ENCODE measurements at places on chromosomes 2 and 18.
A peak's percentile ranks its signal among the peaks of the same experiment; 100 is the strongest.

DNA sequence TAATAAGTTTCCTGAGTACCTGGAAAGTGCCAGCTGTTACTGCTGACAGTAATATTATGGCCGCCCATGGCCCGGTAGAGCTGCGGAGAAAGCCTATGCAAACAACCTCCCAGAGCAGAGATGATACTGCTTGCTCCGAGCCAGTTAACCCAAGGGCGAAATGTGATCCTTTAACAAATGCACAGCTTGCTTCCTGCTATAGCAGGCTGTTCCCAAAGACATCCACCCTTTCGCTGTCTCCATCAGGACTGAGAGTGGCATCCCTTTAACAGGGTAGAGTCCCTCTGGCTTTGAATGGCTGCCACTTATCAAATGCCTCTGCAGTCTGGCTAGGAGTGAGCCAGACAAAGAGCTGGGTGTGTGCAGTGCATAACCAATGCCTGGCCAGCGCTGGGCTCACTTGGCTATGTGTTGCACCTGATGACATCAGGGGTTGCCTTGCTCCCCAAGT lies 69.7 kb upstream of the DAPL1 start:
- no peak for DNase-seq

DNA sequence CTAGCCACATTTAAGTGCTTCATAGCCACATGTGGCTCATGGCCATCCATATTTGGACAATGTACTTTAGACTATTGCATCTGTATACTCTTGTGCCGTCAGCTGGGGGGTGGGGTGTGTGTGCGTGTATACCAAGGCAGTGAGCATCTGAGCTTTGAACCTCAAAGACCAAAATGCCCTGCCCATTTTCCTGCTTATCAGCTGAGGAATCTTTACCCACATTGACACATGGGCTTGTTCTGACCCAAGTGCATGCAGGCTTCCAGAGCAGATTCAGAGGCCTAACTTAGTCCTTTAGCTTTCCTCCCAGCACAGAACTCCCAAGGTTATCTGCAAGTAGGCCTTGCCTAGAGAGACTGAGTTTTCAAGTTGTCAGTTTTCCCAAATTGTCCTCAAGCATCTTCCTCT lies 11.1 kb upstream of the MOCOS start:
- DNase-seq = no peak

- DNase-seq = no peak
Observed at GRCh38 chr2:47239119-47239969, 84.2 kb upstream of the STPG4 start.

DNA sequence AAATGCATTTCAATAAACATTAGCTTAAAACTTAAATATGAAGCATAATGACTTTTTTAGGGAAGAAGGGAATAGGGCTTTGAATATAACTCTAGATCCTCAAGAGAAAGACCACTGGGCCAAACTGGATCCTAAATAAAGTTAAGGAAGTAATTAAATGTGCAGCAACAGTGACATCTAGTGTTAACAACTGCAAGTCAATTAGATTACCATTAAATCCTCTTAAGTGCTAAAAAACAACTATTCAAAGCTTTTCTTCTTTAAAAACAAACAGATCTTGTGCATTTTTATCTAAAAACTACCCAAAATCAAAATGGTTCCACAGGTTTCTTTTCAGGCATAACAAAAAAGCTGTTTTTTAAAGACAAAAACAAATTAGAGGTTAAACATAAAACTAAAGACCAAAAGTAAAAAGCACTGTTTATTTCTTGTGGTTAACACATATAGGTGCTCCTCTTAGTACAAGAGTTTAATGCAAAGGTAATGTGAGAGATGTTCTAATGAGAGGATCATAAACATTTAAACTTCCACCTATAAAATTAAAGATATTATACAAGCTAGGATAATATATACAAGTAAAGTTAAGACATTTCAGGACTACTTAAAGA lies 111.4 kb downstream of the THADA start:
- DNase-seq = no peak

DNA sequence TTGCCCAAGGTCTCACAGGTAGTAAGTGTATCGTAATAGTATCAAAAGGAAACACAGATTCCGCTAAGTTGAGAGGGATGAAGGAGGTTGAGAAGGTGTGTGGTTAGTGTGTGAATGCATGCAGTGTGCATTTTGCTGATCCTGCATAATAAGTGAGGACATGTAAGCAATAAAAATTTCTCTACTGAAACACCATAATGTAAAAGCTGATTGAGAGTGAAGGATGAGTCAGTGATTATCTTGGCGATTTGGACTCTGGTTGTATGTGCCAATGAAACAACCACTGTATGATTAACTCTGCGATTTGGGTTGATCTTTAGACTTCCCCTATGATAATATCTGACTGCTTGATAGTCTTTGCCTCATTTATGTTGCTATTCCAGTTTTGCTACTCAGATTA lies 16.7 kb upstream of the ADGRF3 start:
- no peak for DNase-seq

GRCh38 chr2:190179754-190180312 lies 117.3 kb upstream of the MSTN start:
- DNase-seq = no peak

- no peak for DNase-seq
Observed at GRCh38 chr18:8063733-8064132, 496.6 kb downstream of the PTPRM start.

DNA sequence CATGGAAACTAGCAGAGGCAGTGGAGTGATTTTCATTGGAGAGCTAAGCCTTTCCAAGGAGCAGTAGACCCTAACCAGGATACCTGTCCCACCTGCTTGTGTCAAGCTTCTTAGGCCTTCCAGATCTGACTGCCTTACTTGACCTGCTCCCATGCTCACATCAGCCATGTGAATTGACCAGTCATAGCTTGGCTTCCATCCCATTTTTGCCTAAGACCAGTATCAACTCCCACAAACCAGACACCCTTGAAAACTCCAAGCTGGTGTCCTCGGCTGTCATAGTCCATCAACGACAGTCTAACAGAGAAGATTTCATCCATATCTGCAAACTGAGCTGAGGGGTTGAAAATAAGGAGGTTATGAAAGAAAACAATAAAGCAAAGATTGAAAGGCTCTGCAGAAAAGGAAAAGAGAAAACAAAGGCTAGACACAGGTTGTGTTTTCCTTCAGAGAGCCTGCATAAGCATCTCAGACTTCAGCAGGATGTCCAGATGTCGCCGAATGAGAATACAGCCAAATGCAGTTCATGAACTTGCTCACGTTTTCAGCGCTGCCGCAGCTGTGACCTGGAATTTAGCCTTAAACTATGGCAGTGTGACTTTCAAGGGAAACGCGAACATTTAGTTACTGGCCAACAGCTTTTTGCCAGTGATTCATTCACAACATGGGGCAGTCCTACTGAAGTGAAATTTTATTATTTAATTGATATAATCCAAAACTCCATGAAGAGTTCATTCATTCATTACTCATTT lies 868.1 kb upstream of the ID2 start:
- no peak for DNase-seq

- no peak for DNase-seq
Observed at GRCh38 chr2:47516360-47517104, 113.6 kb downstream of the MSH2 start.

DNA sequence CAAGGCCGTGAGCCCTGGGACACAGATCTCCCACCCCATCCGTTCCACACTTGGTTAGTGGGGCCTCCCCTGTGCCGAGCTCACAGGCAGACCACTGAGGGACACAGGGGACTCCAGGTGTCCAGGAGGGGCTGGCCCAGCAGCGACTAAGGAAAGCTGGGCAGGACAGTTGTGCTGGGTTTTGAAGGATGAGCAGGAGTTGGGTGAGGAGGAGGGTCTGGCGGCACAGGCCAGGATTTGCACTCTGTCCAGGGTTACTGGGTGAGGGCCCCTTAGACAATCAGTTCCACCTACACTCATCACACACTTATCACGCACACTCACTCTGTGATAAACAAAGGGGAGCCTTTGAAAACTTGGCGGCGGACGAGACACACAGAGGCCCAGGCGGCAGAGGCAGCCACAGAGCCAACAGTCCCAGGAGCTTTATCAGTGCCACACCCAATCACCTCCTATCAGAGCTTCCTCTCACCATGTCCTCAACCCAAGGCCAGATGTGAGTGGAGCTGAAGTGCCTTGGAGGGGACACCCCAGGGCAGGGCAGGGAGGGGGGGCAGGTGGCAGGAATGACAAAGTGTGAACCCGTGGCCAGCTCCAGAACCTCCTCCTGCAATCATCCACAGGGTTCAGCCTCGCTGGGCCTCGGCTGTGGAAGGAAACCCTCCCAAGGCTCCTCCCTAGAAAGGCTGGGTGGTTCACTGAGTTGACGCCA lies 26.6 kb downstream of the BIN1 start:
- DNase-seq = peak; percentile 24

GRCh38 chr2:197873293-197873701 lies 68.9 kb downstream of the PLCL1 start:
- no peak for DNase-seq

- no peak for DNase-seq
Observed at GRCh38 chr18:72316497-72316896, 227.6 kb downstream of the CBLN2 start.

GRCh38 chr2:175037941-175038340 lies 32.8 kb upstream of the CHN1 start:
- DNase-seq = no peak

- no peak for DNase-seq
Observed at GRCh38 chr2:204544961-204545860, at the start of gene PARD3B. PARD3B (plus strand) TSS chr2:204545475; CDS start chr2:204546000, 525 bp downstream.

DNA sequence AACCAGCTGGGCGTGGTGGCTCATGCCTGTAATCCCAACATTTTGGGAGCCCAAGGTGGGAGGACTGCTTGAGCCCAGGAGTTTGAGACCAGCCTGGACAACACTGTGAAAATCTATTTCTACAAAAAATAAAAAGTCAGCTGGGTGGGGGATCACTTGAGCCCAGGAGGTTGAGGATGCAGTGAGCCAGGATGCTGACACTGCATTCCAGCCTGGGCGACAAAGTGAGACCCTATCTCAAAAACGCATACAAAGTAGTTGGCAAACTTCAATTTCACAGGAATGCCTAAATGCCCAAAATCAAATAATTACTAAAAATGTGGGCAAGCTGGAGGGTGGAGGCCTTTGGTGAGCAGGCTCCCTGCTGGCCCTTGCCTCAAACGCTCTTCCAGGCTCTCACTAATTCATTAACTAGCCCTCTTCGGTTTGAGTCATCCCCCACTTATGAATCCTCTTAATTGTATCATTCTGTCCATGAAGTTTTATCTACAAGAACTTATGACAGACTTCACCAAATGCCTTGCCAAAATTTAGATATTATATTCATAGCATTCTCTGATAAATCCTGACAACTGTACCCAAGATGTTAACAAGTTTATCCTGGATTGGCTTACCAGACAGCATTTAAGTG lies 68.7 kb upstream of the ZFP36L2 start:
- no peak for DNase-seq

GRCh38 chr18:58345875-58346274 lies 283.0 kb downstream of the ALPK2 start:
- DNase-seq = no peak

GRCh38 chr2:205694256-205694655 lies 12.0 kb downstream of the NRP2 start:
- DNase-seq = no peak

DNA sequence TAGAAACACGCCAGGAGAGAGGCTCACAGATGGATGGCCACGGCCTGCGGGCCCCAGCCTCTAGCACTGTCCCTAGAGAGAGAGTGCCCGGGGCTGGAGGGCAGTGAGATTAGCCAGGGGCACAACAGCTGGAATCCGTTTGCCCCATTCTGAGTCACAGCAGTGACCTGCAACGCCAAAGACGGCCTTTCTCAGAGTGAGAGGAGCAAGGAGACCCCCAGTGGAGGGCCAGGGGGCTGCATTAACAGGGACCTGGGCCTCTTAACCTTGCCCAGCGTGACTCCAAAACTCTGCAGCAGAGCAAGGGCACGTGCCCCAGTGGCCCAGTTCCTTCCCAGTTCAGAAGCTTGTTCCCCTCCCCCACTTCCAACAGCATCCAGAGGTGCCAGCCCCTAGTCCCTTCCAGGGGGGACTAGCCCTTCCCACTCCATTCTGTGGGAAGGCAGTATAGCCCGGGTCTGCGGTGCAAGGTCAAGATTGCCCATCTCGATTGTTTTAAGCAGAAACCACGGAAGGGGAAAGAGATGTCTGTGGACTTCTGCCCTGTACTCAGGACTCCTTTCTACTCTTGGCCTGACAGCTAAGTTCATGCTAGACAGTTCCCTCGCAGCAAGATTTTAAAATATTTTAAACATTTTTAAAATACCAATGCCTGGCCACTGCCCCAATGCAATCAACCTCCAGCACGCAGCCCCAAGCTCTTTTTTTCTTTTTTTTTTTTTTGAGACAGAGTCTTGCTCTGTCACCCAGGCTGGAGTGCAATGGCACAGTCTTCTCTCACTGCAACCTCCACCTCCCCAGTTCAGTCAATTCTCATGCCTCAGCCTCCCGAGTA lies 50.9 kb upstream of the BIN1 start:
- no peak for DNase-seq

DNA sequence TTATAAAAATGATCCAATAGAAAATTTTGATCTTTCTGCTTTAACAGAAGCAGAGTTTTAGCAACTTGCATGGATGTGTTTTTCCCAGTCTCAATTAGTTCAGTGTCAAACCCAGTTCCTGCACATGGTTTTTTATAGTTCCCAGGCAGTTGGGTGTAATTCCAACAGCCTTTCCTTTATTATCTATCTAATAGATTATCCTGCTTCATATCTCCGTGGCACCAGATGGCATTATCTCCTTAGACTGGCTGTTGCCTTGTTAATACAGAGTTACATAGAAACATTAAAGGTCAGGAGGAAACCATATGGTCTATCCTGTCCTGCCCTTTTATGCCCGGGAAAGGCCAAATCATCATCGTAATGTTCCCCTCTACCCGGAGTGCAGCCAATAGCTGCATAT lies 400.9 kb upstream of the SMIM21 start:
- DNase-seq = no peak

- no peak for DNase-seq
Observed at GRCh38 chr2:222024932-222025880, 273.6 kb downstream of the PAX3 start.

DNA sequence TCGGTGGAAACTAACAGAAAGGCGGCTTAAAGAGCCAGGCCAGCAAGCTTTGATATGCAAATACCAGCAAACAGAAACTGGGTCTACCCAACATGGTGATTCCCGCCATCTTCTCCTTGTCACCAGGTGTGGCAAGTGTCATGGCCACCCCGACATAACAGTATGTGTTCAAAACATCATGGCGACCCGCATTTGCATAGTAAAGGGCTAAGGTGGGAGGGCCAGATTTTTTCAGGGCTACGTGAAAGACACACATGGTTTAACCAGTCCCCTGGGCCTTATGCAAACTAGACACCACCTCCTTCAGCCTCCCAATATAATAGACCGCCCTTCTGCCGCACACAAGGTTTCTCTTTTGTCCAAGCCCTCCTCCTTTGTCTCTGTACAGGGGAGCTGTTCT lies 260.4 kb downstream of the METTL4 start:
- no peak for DNase-seq

Data from effector CD4-positive, alpha-beta T cell (primary cell).